ENCODE measurements at places on chromosomes 16 and 17.

GRCh38 chr16:66197668-66198278 is 168.7 kb upstream of the CDH5 start:
- no peak for DNase-seq

- no peak for DNase-seq
Measured at GRCh38 chr17:74737299-74738050, 419 bp downstream of the RAB37 start.

- no peak for DNase-seq
Measured at GRCh38 chr16:68452176-68452575, 3.9 kb upstream of the SMPD3 start.

GRCh38 chr17:40068129-40068581 is 5.4 kb downstream of the THRA start:
- no peak for DNase-seq

DNA sequence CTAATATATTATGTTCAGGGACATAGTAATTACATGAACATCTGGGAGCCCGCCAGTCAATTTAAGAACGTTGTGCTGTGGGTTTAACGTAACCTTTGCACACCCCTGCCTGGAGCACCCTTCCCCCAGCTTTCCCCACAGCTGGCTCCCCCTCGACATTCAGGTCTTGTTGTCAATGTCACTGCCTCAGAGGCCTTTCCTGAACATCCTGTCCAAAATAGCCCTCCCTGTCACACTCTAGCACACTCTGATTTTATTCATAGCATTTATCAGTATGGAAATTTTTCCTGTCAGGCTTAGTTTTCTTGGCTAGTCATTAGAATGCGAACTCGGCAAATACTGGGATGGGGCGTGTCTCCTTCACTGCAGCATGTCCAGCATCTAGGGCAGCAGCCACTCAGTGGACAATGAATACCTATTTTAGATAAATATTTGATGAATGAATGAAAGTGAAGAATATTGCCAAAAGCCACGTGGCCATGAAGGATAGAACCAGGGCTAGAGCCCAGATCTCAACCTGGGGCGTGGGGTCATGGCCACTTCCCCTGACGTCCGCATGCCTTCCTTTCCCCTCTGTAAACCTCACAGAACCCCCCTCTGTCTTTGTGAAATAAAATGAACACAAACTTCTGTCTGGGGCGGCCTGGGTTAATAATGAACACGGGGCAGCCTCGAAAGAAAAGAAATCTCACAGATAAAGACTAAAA is 10.5 kb downstream of the PIK3R6 start:
- peak; percentile 36 for DNase-seq

- no peak for DNase-seq
Measured at GRCh38 chr16:71873199-71873598, 10.8 kb downstream of the ZNF821 start.

DNA sequence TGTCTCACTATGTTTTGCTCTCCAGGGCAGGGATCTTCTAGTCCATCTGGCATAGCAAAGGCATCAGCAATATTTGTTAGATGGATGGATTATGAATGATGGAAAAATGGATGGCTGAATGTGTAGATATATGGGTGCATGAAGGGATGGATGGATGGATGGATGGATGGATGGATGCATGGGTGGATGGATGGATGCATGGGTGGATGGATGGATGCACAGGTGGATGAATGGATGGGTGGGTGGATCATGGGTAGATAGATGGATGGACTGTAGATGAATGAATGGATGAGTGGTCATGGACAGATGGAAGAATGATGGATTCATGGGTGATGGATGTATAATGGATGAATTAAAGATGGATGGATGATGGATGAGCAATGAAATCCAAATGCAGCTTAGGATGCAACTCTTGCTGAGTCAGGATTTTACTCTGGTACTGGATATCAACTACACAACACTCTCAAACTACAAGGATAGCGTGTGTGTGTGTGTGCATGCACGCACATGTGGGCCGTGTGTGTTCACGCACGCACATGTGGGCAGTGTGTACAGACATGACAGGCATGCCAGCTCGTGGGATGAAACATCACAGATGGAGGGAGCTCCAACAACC is 34.0 kb downstream of the GSG1L start:
- no peak for DNase-seq

- no peak for DNase-seq
Measured at GRCh38 chr16:81469710-81470535, 25.3 kb downstream of the CMIP start.

DNA sequence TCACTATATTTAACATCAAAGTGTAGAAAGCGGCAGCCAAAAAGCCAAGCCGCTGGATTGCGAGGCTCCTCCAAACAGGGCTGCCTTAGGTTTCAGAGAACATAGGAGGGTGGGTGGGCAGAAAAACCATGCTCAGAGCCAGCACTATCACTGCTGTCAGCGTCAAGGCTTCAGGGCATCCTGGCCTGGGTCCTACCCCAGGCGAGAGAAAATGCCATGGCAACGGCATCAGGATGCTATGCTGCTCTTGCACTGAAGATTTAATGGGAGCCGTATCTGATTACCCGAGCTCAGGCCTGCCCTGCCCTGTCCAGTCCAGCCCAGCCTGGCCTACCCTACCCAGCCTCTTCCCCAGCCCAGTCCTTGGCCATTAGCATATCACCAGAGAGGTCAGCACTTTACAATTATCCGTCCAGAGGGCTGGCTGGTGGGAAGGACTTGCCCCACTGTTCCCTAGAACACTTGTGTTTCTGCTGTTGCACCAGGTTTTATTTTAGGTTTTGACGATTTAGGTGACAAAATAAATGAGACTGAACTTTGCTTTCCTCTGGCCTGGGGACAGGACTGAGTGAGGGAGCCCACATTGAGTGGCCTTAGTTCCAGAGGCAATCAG is 61.1 kb downstream of the TOM1L2 start:
- DNase-seq, result no peak

DNA sequence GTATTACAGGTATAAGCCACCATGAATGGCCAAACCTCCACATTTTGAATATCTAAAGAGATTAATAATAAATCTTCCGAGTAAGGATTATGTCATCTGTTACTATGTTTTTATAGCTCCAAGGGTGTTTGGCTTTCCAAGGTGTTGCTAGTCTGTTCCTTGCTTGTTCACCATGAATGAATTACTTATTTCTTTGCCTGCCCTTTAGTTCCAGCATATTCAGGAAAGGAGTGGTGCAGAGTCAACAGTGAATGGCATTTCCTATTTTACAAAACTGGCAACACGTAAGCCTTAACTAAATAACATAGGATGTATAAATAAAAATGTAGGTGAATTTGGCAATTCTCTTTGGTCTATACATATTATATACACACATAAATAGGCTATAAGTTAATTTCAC is 70.3 kb downstream of the MYO1D start:
- DNase-seq, result no peak

DNA sequence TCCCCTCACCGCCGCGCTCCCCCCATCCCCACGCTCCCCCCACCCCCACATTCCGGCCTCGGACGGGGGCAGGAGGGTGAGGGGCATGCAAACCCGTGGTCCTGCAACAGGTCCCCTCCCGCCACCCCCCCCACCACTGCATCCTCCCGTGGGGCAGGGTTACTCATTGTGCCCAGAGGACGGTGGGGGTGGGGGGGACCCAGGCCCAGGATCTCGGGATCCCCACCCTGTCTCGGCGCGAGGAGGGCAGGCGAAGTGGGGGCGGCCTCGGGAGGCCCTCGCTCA is 8.5 kb downstream of the SLC22A31 start:
- DNase-seq, result no peak

DNA sequence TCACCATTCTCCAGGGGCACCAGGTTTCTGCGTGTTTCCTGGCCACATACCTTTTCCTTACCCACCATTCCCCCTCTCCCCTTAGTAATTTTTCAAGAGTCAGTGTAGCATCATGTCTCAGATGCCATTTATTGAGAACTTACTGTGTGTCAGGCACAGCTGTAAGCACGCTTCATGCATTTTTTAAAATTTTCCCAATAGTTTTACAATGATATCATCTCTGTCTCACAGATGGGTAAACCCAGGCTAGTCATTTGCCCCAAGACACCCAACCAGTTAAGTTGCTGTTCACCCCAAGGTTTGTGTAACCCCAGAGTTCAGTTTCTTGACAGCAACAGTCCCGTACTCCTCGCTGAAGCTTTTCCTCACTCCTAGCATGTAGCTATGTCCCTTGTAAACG is 56.4 kb upstream of the IRX3 start:
- no peak for DNase-seq

GRCh38 chr16:4339909-4340308 is 11.2 kb downstream of the PAM16 start:
- DNase-seq, result no peak

DNA sequence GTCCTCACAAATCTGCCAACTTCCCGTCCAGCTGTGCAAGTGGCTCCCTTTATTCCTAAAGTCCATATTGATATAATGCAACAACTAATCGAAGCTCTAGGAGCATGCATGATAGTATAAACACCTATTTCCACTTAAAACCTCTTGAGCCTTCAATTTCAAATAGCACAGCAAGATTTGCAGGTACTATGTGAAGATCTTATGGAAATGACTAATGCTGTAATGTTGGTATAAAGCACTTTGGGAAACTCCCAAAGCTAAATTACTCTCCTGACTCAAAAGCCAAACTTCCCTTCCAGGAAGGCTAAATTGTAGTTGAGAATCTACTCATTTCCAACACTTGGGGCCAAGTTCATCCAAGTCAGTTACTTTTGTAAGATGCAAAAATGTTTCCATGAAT is 287.6 kb upstream of the CDH11 start:
- DNase-seq, result no peak

DNA sequence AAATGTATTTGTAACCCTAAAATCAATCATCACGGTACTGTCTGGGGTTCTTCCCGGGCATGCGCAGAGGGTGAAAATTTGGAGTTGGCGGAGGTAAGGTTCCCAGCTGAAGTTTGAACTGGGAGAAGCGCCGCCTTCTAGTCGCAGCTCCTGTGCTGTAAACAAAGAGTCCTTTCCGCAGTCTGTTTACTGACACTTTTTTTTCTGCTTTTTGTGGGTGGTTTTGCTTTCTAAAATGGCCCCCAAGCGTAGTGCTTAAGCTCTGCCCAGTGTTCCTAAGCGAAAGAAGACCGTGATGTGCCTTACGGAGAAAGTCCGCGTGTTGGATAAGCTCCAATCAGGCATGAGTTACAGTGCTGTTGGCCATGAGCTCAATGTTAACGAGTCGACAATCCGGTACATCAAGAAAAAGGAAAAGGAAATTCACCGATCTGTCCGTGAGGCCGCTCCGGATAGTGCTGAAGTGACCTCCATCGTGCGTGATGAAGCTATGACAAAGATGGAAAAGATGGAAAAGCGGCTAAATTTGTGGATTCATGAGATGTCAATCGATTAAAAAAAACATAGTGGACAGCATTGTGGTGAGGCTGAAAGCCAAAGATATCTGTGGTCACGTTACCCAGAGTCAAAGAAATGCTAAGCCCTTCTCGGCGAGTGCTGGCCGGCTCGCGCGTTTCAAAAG is 570 bp upstream of the CFDP1 start:
- no peak for DNase-seq

DNA sequence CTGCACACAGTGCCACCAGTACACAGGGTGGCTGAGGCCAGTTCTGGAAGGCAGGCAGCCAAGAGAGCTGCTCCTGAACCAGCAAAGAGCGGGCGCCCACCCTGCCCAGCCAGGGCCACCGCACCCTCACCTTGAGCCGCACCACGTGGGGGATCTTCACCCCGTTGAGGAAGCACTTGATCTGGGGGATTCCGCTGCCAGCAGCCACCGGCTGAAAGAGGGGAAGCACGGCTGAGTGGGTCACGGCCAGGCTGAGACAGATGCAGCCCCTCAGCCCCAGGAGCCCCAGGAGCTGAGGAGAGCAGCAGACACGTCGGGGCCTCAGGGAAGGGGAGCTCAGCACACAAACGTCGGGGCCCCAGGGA is 14.6 kb upstream of the CCDC154 start:
- no peak for DNase-seq

- DNase-seq, result no peak
Measured at GRCh38 chr17:42672038-42672437, 4.8 kb downstream of the PLEKHH3 start.

GRCh38 chr17:64186171-64187092 is 56.5 kb upstream of the ERN1 start:
- DNase-seq, result no peak

DNA sequence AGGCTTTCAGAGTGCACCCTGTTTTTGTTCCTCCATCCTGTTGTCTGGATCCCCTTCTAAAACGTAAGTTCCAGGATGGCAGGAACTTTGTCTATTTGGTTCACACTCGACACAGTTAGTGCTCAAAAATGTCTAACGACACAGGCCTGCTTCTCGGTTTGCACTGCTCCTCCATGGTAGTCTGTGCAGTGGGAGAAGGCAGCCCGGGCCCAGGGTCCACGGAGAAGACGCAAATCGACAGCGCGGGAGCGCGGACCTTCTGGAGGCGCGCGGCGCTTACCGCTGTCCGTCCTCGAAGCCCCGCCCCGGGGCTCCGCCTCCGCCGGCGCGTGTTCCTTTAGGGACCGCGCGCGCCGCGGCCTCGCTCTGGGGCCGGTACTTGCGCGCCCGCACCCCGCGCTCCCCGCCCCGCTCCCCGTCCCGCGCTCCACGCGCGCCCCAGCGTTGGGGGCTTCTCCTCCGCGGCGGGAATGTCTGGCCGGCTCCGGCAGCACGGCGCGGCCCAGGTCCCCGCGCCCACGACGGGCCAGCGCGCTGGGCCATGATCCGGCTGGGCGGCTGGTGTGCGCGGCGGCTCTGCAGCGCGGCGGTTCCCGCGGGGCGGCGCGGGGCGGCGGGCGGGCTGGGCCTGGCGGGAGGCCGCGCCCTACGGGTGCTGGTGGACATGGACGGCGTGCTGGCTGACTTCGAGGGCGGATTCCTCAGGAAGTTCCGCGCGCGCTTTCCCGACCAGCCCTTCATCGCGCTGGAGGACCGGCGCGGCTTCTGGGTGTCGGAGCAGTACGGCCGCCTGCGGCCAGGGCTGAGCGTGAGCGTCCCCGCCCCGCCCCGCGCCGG is at the start of gene NT5M:
Gene NT5M, plus strand, starts transcription at position 364 of the 837 bp plus-strand sequence. Its CDS starts 178 bp downstream, at position 542.
- DNase-seq, result peak; percentile 91

- DNase-seq, result peak; percentile 49
Measured at GRCh38 chr17:30717291-30718098, 107.0 kb downstream of the CRLF3 start.

DNA sequence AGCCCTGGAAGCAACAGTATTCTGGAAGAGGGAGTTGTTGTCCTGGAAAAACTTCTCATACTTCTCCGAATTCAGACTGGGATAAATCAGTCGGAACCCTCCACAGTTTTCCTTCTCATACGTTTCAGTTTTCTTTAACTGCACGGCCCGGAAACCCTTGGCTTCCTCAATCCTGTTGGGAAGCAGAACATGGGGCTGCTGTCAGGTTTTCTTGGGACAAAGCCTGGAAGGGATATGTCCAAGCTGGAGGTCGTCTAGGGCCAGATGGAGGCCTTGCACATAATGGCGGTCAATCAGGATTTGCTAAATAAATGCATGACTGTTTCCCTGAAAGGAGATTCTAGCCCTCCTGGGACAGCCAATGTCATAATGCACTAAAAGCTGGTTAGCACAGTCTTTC is 29.2 kb downstream of the TTLL6 start:
- no peak for DNase-seq

- no peak for DNase-seq
Measured at GRCh38 chr16:8251298-8251697, 339.0 kb downstream of the TMEM114 start.

- DNase-seq, result no peak
Measured at GRCh38 chr16:1282324-1282973, 26.6 kb downstream of the TPSD1 start.

GRCh38 chr16:89210165-89210903 is 7.2 kb upstream of the ZNF778 start:
- no peak for DNase-seq

GRCh38 chr16:51696376-51696775 is 545.3 kb upstream of the SALL1 start:
- no peak for DNase-seq

GRCh38 chr17:69516911-69517310 is 102.4 kb downstream of the MAP2K6 start:
- DNase-seq, result no peak
